ENCODE measurements at places on chromosomes 11 and 22.

DNA sequence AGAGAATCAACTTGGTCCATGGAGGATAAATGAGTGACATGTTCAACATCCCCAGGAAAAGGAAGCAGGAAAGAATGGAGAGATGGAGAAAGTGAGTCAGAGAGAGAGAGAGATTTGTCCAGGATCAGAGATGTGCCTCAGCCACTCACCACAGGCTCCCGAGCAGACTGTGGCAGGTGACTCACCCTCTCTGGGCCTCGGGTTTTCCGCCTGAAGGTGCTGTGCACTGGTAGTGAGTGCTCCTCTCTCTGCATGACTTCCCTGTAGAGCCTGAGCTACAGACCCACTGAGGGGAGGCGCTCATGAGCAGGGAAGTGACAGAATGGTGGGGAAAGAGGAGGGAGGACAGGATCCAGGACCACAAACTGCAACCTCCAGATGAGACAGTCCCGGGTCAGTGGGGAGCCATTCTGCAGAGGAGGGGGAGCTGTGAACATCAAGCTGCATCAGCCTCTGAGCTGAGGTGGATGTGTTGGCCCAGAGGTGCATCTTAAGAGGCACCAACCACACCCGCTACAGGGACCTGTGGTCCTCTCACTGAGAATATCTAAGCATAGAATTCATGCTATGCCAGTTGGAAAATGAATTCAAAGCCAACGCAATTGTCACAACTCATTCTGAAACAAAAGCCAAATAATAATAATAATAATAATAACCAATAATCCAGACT, 433.4 kb downstream of the BRD1 start:
- no peak for DNase-seq

GRCh38 chr11:3170756-3171650, 5.9 kb upstream of the OSBPL5 start:
- DNase-seq: no peak

GRCh38 chr11:33110083-33110482, 51.2 kb downstream of the CSTF3 start:
- DNase-seq: no peak

DNA sequence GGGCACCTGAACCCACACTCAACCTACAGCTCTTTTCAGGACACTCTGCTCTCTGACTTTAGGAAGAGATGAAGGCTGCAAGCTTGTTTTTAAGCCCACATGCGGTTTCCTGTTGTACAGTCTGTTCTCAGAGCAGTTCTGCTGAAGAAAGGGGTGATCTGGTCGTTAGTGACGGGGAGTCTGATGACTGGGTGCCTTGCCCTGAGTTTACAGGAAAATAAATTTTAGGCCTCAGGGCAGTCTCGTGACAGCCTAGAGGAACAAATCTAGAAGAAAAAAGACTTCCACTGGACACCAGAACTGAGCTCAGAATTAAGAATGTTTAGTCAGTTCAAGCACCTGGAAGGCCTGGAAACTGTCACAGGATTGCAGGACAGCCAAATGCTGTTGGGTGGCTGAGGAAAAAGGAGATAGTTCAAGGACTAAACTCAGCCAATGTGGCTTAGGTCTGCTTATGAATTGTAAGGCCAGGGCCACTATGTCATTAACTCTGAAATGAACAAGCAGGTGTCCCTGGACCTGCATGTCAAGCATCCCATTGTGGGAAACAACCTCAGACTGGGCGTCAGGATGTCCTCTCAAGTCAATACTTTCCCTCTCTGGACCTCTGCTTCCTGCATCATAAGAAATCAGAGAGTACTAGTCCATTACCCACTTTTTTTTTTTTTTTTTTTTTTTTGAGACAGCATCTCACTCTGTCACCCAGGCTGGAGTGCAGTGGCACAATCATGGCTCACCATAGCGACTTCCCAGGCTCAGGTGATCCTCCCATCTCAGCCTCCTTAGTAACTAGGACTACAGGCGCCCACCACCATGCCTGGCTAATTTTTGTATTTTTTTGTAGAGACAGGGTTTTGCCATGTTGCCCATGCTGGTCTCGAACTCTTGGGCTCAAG, 5.7 kb downstream of the PIK3IP1 start:
- DNase-seq: no peak

GRCh38 chr22:31079095-31079642, 1.9 kb upstream of the SMTN start:
- DNase-seq: no peak

GRCh38 chr11:3886985-3887384, 31.5 kb downstream of the STIM1 start:
- no peak for DNase-seq

GRCh38 chr11:46972343-46972742, 35.8 kb downstream of the CSTPP1 start:
- DNase-seq: no peak

- peak; percentile 73 for DNase-seq
Observed at GRCh38 chr22:39309364-39309861, 10.0 kb downstream of the RPL3 start.

DNA sequence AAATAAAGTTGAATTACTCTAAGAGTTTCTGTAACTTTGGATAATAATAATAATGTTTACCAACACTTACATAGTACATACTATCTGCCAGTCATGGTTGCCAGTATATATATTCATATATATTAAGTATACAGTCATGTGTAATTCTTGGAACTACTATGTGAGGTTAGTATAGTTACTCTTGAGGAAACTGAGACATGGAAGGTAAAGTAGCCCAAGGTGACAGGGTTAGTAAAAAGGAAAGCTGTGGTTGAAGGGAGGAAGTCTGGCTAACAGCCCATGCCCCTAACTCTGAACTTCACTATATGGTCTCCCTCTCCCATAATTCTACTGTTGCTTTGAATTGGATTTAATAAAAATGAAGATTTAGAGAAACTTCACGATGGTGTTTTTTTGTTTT, 24.9 kb downstream of the FDX1 start:
- no peak for DNase-seq

DNA sequence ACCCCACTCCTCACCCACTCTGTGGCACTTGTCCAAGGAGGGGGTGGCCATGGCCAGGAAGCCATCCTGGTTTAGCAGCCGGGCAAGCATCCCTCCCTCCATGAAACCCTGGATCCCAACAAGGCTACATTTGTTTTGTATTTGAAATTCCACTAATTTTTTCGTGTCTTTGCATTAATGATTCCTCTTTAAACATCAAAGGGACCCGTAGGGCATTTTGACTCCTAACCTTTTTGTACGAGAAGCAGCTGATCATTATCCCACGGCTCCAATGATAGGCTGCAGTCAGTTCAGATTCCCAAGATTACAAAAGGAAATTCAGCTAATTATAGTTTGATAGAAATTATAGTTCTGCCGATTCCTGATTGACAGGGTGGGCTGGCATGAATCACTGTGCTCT, 10.7 kb downstream of the MYEOV start:
- no peak for DNase-seq

GRCh38 chr11:110778343-110778742, 66.1 kb upstream of the ARHGAP20 start:
- DNase-seq: no peak

- no peak for DNase-seq
Observed at GRCh38 chr11:72521664-72522063, 87.3 kb upstream of the CLPB start.

- no peak for DNase-seq
Observed at GRCh38 chr11:87545858-87546257, 508.1 kb downstream of the TMEM135 start.

- no peak for DNase-seq
Observed at GRCh38 chr11:31987118-31988005, 103.5 kb upstream of the RCN1 start.

DNA sequence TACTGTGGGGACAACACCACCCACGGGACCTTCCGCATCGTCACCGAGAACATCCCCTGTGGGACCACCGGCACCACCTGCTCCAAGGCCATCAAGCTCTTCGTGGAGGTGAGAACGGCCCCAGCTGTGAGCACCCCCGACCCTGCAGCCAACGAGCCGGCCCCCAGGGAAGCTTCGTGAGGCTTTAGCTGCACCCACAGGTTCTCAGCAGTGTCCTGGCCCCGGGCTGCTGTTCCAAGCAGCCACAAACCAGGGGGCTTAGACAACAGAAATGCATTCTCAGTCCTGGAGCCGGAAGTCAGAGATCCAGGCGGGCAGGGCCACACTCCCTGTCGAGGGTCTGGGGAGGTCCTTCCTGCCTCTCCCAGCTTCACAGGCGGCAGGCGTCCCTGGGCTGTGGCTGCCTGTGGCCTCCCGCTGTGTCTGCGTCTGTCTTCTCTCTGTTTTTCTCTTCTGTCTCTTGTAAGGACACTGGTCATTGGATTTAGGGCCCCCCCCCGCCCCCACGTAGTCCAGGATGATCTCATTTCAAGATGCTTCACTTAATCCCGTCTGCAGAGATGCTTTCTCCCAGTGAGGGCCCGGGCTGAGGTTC, 12.5 kb downstream of the MUC5B start:
- no peak for DNase-seq

GRCh38 chr11:74330075-74330858, 18.8 kb upstream of the P4HA3 start:
- no peak for DNase-seq

- no peak for DNase-seq
Observed at GRCh38 chr11:61010466-61011228, 39.2 kb downstream of the CD6 start.
